ENCODE measurements at places on chromosomes 5 and 9.

GRCh38 chr5:93179466-93179865 lies 401.6 kb downstream of the NR2F1-AS1 start:
- DNase-seq = no peak

GRCh38 chr9:117445631-117446030 lies 30.8 kb upstream of the ASTN2 start:
- DNase-seq = no peak

DNA sequence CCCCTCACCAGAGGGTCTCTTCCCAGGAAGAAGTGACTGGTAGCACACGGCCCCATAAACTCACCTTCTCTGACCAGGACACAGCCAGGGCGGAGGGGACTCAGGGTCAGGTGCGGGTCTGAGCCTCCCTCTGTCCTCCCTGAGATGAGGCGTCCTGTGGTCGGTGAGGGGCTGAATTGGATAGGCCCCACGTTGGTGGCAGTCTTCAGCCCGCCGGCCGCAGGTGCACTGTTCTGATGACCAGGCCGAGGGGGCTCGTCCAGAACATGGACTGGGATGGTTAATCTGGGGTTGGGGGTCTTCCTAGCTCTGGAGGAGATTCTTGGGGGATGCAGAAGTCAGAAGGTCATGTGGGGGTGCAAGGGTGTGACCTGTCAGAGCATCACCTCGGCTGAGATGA lies 102.2 kb upstream of the PPP1R26 start:
- DNase-seq = no peak

- no peak for DNase-seq
Measured at GRCh38 chr9:35027860-35028259, 38.3 kb downstream of the DNAJB5 start.

- DNase-seq = no peak
Measured at GRCh38 chr5:17928581-17928981, 294.3 kb downstream of the TAF11L14 start.

DNA sequence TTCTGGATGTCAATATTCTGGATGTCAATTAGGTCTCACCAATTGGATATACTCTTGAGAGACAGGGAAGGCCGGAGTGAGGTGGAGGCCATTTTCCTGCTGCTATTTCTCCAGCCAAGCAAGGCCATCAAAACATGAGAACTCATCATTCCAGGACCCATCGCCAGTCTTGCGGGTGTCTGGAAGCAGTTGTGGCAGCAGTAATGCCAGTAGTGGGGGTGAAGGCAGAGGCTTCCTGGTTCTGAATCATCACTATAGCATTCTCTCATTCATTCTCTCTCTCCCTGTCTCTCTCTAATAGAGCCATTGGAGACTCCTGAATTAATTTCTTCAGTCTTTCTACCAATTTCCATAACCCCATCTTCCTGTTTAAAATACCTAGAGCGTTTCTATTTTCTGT lies 71.8 kb downstream of the EGFLAM start:
- DNase-seq = no peak

Data from cardiac fibroblast (primary cell).